ENCODE measurements at places on chromosomes 7 and 10.

GRCh38 chr10:112724404-112724991 is 225.5 kb upstream of the TCF7L2 start:
- DNase-seq: no peak

- no peak for DNase-seq
Measured at GRCh38 chr7:130875265-130875741, 141.3 kb upstream of the KLF14 start.

DNA sequence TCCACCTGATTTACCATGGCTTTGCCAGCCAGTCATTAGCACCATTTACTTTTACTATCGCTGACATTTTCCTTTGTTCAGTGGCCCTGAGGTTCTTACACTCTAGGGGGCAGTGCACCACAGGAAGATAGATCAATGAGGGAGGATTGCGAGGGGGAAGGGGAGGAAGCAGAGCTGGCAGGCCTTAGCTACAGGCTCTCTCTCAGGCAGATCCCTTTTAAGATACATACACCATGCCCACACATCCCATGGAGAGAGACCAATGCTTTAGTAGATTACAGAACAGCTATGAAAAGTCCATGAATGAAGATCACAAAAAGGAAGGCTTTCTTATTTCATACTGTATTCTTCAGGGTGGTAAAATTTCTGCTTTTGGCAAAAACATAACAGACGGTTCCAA is 47.4 kb downstream of the DENND11 start:
- no peak for DNase-seq

DNA sequence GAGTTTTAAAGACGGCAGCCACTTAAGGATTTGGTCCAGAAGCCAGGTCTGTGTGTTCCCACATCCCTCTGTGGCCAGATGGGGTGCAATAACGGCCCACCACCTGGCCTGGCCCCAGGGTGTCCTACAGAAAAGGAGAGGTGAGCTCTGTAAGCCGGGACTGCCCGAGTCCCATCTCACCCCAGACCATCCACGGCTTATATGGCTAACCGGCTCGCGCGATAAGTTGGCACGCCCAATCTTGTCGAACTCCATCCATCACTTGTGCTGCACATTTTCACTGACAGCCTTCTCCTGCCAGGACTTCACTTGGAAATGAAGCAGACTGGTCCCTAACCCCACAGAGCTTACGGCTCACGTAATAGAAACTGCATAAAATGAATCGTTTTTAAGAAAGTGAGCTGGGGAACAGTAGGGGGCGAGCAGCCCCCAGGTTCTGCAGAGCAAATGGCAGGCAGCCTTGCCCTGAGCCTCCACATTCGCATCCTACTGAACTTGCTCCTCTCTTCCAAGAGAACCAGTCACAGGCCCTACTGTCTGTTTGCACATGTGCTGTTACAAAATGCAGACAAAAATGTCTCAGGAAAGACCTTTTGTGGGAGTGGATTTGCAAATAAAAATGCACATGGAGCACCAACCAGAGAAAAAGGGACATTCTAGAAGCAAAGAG is 98.2 kb downstream of the TNS3 start:
- DNase-seq: no peak

DNA sequence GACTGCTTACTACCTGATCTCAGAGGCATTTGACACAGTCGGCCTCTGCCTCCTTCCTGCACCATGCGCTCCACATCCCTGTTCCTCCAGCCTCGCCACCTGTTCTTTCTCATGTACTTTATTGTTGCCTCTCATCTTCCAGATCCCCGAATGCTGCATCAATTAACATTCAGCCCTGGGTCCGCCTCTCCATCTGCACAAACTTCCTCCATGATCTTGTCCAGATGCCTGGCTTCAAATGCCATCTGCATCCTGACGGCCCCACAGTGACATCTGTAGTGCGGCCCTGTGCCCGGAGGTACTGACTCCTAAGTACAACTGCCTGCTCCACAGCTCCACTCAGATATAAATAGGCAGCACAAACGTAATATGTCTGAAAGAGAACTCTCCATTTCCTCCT is 51.2 kb upstream of the STK17A start:
- DNase-seq: no peak

DNA sequence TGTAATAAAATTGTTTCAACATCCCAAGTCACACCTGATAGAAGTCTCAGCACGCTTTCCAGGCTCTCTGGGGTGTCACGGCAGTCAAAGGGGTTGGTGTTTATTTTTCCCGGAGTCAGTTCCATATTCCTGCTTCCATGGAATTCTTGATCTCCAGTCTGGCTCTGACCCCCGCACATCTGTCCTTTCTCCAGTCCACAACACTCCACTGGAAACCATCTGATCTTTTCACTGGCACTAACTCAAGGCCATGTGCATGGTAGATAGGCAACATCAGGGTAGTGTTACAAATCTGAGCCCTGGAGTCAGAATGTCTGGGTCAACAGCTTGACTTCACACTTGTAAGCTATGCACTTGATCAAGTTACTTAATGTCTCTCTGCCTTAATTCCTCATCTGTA is 176.2 kb downstream of the WDR11 start:
- DNase-seq: no peak

DNA sequence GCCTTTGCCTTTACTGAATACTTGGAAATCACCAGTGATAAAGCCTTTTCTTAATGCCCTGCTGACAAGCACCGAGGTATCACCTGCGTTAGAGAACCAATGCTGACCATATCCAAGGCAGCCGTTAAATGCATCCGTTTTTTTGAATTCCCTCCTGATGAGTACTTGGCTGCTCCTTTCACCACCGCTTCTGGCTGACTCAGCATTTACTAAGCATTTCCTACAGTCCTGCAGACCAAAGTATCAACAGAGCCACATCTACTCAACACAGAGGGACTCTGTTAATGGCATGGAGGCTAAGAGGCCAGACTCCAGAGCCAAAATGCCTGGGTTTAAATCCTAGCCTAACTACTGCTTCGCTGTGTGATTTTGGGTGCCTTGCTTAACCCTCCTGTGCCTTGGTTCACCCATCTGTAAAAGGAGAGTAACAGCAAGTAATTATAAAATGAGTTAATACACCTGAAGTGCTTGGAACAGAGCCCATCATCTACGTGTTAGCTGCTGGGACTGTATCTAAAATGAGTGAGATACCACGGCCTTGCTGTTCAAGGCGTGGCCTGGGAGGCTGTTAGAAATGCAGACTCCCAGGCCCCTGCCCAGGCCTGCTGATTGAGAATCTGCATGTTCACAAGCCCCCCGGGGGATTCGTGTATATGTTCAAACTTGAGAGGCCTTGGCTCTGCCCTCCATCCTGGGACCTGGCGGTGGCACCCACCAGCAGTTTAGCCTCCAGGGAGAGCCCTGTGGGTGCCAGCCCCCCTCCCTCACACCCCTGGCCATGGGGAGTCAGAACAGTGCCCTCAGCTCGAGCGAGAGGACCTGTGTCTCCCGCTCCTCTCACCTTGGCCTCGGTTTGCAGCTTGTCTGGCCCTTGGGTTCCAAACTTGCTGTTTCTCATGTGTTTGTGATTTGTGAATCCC is 30.8 kb upstream of the EFCAB10 start:
- DNase-seq: no peak

DNA sequence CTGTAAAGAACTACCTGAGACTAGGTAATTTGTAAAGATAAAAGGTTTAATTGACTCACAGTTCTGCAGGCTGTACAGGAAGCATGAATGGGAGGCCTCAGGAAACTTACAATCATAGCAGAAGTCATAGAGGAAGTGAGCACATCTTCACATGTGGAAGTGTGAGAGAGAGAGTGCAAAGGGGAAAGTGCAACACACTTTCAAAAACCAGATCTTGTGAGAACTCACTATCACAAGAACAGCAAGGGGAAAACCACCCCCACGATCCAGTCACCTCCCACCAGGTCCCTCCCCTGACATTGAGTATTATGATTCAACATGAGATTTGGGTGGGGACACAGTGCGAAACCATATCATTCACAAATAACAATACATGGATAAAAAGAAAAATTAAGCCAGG is 24.5 kb downstream of the AVL9 start:
- DNase-seq: no peak

DNA sequence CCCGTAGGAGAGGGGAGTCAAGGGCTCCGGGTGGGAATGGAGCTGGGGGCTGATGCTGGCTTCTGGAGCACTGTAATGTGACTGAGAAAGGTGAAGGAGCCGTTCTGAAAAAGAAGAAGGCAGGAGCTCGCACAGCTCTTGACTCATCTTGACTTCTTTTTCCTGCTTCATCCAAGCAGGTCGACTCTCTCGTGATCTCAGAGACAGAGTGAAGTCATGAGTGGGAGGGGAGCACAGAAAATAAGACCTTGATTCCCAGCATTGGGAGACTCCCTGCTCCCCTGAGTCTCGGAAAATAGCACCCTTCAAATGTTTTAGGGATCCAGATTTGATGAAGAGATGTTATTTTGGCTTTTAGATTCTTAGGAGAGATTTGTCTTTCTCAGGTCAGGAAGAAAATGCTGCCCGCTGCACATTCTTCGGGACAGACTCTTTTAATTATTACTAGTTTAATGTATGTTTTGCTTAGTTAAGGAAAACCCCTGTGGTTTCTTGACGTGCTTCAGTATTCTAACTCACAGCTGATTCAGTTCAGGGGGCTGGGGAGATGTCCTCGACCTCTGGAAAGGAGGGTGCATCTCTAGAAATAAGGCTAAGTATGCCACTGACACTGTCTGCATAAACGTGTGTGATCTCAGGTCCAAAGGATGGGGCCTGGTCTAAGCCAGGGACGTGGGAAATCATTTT is 34.1 kb downstream of the EGFR start:
- DNase-seq: no peak

GRCh38 chr10:84581976-84582375 is 253.6 kb downstream of the CCSER2 start:
- DNase-seq: no peak

GRCh38 chr7:2193575-2194305 is 39.0 kb downstream of the MAD1L1 start:
- no peak for DNase-seq

- no peak for DNase-seq
Measured at GRCh38 chr10:6667679-6668270, 87.7 kb upstream of the PRKCQ start.
